ENCODE measurements at places on chromosomes 13 and 19. TPM values are rescaled to one million over a fixed set of nuclear protein-coding genes. Genes with fewer than 3 reads are reported as not detected.

The CYP2F1 gene
- polyA plus RNA-seq: 0.18 TPM

The GPR12 gene
- polyA plus RNA-seq: 0.03 TPM

The SPACA4 gene
- polyA plus RNA-seq: 0.22 TPM

The ATP13A1 gene
- polyA plus RNA-seq: 40.3 TPM

The RASIP1 gene
- 1.3 TPM for polyA plus RNA-seq

The SBSN gene
- polyA plus RNA-seq: 1.8 TPM

The NLRP9 gene
- polyA plus RNA-seq: 0.01 TPM

The NANOS3 gene
- polyA plus RNA-seq: 1.0 TPM

The GRK1 gene
- 0.21 TPM for polyA plus RNA-seq

The SIGLECL1 gene
- polyA plus RNA-seq: not detected

DNA sequence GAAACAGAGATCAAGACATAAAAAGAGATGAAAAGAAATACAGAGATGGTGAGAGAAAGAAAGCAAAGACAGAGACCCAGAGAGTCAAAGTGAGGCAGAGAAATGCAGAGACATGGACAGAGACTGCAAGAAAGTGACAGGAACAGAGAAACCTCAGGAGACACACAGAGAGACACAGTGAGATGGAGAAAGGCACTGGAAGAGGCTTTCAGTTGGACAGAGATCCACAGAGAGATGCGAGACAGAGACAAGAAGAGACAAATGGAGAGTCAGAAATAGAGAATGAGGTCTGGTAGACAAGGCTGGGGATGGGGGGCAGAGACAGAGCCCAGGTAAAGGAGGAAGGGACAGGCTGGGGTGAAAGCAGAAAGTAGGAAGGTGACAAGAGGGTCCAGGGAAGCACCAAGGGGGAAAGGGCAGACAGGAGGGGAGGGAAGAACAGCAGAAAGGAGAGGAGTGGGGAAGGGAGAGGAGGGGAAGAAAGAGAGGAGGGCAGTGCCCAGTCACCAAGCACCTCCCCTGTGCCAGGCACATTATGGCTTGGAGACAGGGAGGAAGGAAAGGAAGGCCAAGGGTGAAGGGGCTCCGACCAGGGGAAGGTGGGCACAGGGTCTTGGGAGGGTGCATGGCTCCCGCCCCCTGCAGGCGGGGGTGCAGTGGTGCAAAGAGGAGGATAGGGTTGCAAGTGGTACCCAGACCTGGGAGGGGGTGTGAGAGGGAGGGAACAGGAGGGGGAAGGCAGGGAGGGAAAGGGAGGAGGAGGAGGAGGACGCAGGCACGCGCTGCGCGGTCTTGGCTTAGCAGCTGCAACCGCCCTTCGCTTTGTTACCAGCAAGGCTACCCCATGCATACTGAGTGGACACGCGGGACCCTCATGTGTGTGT is 38.4 kb downstream of the DEDD2 start:
- H3K36me3 ChIP-seq: no peaks in the 10 kb centered on the region
- peaks cover 31% of the 10 kb centered on the region for H3K27me3 ChIP-seq
- H3K4me3 ChIP-seq: no peak overlapping the region
- DNase-seq: no peak
- no peak overlapping the region for H3K27ac ChIP-seq

DNA sequence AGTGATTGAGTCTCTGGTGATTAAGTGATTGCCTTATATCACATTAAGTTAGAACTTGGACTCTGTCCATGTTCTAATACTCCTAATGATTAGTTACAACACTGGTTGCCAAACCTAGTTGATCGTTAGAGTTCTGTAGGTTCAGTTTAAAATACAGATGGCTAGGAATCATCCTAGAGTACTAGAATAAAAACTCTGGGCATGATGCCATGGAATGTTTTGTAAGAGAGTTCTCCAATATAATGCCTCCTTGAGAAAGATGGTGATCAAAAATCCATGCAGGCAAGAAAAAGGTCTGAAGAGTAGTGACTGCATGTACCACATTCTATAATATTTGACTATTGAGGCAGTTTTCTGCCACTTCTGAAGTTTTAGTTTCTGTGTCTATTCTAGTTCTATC is 176.3 kb downstream of the GPC5 start:
- no peak overlapping the region for H3K27ac ChIP-seq
- H3K36me3 ChIP-seq: no peaks in the 10 kb centered on the region
- no peaks in the 10 kb centered on the region for H3K4me1 ChIP-seq
- no peaks in the 10 kb centered on the region for H3K27me3 ChIP-seq
- no peak overlapping the region for H3K4me3 ChIP-seq
- no peak for DNase-seq

DNA sequence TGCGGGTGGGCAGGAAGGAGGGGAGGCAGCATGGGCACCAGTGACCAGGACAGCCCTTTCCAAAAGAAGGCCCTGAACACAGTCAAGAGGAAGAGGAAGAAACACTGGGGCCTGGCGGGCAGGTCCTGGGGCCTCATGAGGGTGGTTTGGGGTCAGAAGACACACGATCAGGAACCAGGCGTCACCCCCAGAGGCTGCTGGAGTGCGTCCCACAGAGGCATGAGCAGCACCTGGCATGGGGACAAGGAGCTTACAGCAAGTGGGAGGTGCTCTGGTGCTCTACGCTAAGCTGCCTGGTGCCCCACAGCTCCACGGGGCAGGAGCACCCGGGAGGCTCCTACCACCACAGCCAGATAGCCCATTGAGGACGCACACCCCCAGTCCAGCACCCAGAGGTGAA is 20.0 kb downstream of the ELL start:
- no peak overlapping the region for H3K4me3 ChIP-seq
- peaks cover 37% of the 10 kb centered on the region for H3K36me3 ChIP-seq
- peaks cover 39% of the 10 kb centered on the region for H3K4me1 ChIP-seq

GRCh38 chr13:110306960-110307766 is at the start of the genes COL4A1 and COL4A2:
COL4A1 (minus strand) TSS chr13:110307157; CDS start chr13:110307027, 130 bp downstream.
COL4A2 (plus strand) TSS chr13:110307284; CDS start chr13:110307904, 620 bp downstream.
- peak within 1 kb of the TSS; percentile 94 for H3K27ac ChIP-seq
- peaks cover 5% of the 10 kb centered on the region for H3K27me3 ChIP-seq
- no peak for DNase-seq
- no peaks in the 10 kb centered on the region for H3K4me1 ChIP-seq

GRCh38 chr13:61415058-61415721 is 459 bp downstream of the PCDH20 start:
- peak overlapping the region; percentile 49 for H3K27ac ChIP-seq
- no peaks in the 10 kb centered on the region for H3K36me3 ChIP-seq
- no peaks in the 10 kb centered on the region for H3K4me1 ChIP-seq
- peak; percentile 93 for DNase-seq

DNA sequence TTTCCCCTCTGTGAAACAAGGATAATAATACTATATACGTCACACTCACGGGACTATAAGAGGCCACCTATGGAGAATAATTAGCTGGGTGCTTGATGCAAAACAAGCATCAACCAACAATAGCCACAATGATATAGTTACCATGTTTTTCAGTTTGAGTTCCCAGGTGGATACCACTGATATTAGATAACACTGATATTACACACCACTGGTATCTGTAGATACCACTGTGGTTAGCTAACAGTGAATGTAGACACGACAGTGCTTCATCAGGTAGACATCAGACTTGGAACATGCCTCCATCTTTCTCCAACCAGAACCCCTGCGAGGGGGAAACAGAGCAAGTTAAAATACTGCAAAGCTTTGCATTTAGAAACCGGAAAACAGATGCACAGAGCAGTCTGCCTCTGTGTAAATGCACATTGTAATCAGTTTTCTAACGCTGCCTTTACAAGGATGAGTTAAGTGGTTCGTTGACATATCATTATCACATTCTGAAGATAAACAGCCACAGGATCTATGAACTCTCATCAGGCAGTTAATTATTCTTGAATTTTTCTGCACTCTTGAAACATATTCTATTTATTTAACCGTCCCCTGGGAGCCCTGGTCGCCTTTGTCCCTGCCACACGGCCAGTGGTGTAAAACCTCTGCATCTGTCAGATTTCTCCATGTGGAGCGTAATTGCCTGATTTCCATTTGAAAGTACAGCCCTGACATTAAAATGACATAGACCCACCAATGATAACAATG is 80.7 kb downstream of the RNASEH2B start:
- H3K4me3 ChIP-seq: no peak overlapping the region
- H3K4me1 ChIP-seq: no peaks in the 10 kb centered on the region
- H3K27me3 ChIP-seq: no peaks in the 10 kb centered on the region
- H3K36me3 ChIP-seq: no peaks in the 10 kb centered on the region
- no peak overlapping the region for H3K27ac ChIP-seq

GRCh38 chr19:55092423-55093318 is 17.0 kb downstream of the EPS8L1 start:
- H3K27ac ChIP-seq: no peak overlapping the region
- H3K4me1 ChIP-seq: no peaks in the 10 kb centered on the region
- H3K36me3 ChIP-seq: peaks cover 62% of the 10 kb centered on the region
- no peak for DNase-seq
- H3K4me3 ChIP-seq: no peak overlapping the region
- H3K27me3 ChIP-seq: no peaks in the 10 kb centered on the region

GRCh38 chr19:19528721-19529490 is at the start of gene YJEFN3:
YJEFN3 (plus strand) TSS chr19:19528911; CDS start chr19:19528933, 22 bp downstream.
- no peak for DNase-seq
- H3K4me1 ChIP-seq: no peaks in the 10 kb centered on the region
- H3K27ac ChIP-seq: no peak within 1 kb of the TSS
- no peaks in the 10 kb centered on the region for H3K27me3 ChIP-seq
- H3K4me3 ChIP-seq: no peak within 1 kb of the TSS

- H3K4me3 ChIP-seq: no peak overlapping the region
- no peak overlapping the region for H3K27ac ChIP-seq
- H3K27me3 ChIP-seq: no peaks in the 10 kb centered on the region
- H3K4me1 ChIP-seq: no peaks in the 10 kb centered on the region
- H3K36me3 ChIP-seq: no peaks in the 10 kb centered on the region
Measured at GRCh38 chr13:110206185-110206584, 100.8 kb downstream of the COL4A1 start.

DNA sequence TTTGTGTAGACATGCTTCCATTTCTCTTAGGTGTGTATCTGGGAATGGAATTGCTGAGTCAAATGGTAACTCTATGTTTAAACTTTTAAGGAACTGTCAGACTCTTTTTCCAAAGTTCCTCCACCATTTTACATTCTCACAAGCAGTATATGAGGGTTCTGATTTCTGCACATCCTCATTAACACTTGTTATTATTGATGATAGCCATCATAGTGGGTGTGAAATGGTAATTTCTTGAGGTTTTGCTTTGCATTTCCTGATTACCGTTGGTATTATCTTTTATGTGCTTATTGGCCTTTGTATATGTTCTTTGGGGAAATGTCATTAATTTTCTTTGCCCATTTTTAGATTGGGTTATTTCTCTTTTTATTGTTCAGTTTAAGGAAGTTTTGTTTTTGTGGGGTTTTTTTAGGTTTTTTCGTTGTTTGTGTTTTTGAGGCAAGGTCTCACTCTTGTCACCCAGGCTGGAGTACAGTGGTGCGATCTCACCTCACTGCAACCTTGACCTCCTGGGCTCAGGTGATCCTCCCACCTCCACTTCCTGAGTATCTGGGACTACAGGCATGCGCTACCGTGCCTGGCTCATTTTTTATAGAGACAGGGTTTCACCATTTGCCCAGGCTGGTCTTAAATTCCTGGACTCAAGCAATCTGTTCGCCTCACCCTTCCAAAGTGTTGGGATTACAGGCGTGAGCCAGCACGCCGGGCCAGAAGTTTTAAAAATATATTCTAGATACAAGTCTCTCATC is 34.3 kb downstream of the NAA16 start:
- H3K4me3 ChIP-seq: no peak overlapping the region
- peaks cover 41% of the 10 kb centered on the region for H3K36me3 ChIP-seq
- no peaks in the 10 kb centered on the region for H3K4me1 ChIP-seq

- no peak within 1 kb of the TSS for H3K4me3 ChIP-seq
- no peak within 1 kb of the TSS for H3K27ac ChIP-seq
- no peaks in the 10 kb centered on the region for H3K36me3 ChIP-seq
- no peaks in the 10 kb centered on the region for H3K4me1 ChIP-seq
- no peak for DNase-seq
Measured at GRCh38 chr19:10517361-10517759, at the start of gene S1PR5. S1PR5 (minus strand) TSS chr19:10517447; CDS start chr19:10515011, 2,436 bp downstream.

DNA sequence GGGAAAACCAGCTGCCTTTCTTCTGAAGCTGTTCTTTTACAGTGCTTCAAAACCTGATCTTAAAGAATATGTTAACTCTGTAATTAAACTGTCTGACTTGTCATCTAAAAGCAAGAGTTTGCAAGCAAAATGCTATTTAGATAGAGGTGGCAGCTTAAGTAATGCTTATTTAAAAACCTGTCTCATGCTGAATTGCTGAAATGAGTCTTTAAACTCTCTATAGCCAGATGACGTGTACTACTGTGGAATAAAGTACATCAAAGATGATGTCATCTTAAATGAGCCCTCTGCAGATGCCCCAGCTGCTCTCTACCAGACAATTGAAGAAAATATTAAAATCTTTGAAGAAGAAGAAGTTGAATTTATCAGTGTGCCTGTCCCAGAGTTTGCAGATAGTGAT is 22.9 kb downstream of the ITM2B start:
- peaks cover 15% of the 10 kb centered on the region for H3K36me3 ChIP-seq
- H3K4me1 ChIP-seq: peaks cover 13% of the 10 kb centered on the region
- H3K27me3 ChIP-seq: no peaks in the 10 kb centered on the region

DNA sequence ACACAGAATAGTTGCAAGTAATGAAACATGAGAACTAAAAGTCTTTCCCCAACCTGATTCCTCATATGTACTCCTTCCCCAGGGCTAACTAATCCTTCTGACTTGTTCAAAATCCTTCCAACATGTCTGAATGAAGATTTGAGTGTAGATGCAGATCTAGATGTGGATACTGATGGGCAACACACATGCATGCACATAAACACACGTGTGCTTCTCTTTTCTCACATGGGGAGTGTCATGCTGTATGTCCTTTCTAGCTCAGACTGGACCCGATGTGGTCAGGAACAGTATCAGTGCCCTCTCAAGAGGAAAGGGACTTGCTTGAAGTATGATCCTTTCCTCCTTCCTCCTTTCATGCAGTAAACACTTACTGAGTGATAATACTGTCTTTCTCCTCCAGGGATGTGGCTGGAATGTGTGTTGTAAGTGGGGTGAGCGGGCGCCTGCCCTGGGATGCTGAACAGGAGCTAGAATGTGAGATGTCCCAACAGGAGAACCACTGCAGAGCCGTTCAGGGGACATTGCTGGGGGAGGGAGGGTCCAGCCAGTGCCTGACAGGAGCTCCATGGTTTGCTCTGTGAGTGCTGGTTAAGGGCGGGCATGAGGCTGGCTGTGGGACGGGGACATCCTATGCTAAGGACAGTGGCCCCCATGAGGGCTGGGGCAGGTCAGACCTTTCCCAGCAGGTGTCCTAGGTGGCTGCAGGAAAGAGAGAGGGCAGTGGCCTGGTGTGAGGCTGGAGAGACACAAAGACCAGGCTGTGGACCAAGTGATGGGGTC is 146.9 kb downstream of the TEX29 start:
- H3K27me3 ChIP-seq: no peaks in the 10 kb centered on the region
- no peaks in the 10 kb centered on the region for H3K36me3 ChIP-seq
- no peak overlapping the region for H3K27ac ChIP-seq
- no peak for DNase-seq

All from small intestine (tissue), 16 donors.